ENCODE measurements at places on chromosomes 16 and 17.

DNA sequence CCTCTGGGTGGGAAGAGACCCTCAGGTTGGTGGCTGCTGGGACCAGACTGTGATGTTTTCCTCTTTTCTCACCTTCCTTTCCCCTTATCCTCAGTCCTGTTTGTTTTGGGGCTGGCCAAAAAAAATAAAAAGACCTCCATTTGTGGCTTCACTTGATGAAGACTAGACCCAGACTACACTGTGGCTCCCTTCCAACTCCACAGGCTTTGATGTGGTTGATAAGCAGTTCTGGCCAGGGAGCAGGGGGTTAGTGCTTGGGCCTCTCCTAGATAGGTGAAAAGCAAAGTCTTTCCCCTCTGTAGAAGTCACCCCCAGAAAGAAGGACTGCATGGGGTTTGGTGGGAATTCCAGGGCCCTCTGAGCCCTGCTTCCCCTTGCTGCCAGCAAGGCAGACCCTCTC, 11.2 kb upstream of the ADAM11 start:
- no peak for DNase-seq

GRCh38 chr16:66120656-66121055, 245.8 kb upstream of the CDH5 start:
- DNase-seq, result no peak

GRCh38 chr17:80331820-80332219, 71.2 kb downstream of the RNF213 start:
- no peak for DNase-seq

- no peak for DNase-seq
These were observed 20.3 kb downstream of the GPR142 start for GRCh38 chr17:74387365-74388218.

DNA sequence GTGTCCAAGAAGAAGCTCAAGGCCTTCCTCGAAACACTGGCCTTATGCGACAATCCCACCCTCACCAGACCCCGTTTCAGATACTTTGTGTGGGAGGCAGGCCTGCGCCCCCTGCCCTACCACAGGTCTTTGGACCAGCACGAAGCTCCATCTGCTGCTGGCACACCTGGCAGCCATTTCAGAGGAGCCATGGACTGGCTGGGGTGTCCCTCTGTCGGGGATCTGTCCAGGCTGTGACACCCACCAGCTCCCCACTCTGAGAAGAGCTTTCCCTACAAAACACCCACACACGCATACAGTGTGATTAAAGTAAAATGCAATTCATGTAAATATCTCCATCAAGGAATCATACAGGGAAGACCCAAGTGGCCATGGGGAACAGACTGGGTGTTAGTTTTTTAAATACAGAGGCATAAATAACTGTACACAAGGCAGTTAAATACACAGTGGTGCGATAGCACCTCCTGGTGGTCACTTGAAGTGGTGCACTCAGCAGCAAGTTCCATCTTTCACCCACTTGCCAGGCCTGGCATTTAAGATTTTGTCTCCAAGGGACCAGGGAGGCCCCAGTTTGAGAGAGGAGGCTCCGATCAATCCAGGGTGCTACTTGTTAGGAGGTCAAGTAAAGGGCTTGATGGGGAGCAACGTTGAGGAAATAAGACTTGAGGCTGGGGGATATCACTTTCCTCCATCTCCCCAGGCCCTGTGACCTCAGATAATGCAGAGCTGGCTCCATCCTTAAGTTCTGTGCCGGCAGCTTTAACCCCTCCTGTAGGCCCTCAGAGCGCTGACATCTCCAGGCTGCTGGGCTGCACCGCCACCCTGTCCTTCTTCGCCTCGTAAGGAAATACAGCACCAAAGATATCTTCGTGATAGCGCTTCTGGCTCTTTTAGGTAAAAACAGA, 43.6 kb downstream of the NOS2 start:
- peak; percentile 68 for DNase-seq

- no peak for DNase-seq
These were observed 197.1 kb upstream of the PSMD7 start for GRCh38 chr16:74099530-74099929.

- no peak for DNase-seq
These were observed 287.3 kb downstream of the WWOX start for GRCh38 chr16:78386557-78387324.

DNA sequence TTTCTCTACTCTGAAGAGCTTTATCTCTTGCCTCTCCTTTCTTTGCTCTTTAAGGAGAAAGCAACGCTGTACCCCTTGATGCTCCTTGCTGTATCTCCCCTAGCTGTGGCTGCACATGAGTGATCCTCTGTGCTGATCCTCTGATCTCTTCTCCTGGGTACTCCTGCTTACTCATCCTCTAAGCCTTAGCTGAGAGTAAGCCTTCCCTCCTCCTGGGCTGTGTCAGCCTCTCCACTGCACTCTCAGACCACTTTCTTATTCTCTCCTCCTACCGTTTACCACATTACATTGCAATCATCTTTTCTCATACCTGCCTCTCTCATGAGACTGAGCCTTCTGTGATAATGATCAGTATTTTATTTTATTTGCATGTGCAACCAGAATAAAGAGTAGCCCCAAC, 25.1 kb downstream of the SOX9 start:
- DNase-seq, result no peak

DNA sequence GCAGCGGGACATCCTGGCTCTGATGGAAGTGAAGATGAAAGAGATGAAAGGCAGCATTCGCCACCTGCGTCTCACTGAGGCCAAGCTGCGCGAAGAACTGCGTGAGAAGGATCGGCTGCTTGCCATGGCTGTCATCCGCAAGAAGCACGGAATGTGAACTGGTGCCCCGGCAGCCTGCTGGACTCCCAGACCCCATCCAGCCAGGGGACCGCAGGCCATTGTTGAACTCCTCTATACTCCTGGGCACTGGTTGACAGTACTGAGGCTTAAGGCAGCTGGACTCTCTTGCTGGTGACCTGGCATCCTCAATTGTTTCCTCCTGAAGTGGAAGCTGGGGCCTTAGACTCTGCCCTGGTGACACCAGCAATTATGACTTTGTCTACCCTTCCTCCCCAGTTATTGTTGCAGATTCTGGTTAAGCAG, 1.2 kb downstream of the THAP11 start:
- no peak for DNase-seq

DNA sequence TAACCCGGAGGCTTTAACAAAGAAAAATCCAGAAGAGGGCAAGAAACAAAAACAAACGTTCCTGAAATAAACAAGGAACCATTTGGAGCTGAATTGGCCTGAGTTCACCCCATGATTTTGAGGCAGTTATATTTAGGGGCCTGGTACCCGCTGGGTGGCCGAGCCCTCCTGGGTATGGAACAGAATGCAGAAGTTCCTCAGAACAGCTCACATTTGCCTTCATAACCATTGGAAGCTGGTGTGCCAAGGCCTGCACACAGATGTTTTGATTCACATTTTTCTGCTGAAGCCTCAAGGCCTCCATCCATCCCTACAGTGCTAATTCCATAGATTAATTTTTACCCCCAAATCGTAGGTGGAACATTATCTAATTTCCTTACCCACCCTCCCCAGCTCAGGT, 3.3 kb upstream of the ZFHX3 start:
- no peak for DNase-seq

DNA sequence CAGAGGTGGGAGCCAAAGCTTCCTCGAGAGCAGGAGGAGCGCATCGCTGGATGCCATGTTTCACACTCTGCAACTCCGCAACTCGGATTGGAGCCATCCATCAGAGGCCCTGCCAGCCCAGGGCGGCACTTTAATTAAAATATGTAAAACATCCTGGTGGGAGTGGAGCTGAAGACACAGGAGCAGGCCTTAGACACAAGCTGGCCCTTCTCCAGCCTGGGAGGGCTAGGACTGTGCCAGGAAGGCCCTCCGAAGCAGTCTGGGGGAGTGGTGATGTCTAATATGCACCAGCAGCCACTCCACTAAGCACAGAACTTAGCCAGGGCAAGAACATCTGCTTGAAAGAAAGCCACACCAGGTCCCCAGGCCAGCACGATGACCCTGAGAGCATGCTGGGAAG, 5.8 kb upstream of the CCDC182 start:
- DNase-seq, result no peak

DNA sequence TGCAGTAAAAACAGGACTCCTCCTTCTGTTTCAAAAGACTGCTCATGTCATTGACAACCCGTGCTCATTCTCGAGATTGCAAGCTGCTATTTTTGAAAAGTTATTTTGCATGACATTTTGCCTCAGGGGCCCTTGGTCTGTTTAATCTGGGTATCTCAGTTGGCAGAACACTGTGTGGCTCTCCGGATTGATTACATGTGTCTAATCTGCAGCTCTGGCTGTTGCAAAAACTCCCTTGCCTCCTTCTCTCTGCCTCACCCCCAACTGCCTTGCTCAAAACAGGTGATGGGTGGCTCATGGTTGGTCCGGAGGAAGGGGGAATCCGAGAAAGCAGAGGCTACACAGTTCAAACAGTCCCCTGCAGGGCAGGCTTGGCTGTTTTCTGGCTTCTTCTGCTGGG, 25.3 kb downstream of the GINS3 start:
- no peak for DNase-seq

GRCh38 chr16:14125708-14126107, 54.6 kb downstream of the MRTFB start:
- no peak for DNase-seq

DNA sequence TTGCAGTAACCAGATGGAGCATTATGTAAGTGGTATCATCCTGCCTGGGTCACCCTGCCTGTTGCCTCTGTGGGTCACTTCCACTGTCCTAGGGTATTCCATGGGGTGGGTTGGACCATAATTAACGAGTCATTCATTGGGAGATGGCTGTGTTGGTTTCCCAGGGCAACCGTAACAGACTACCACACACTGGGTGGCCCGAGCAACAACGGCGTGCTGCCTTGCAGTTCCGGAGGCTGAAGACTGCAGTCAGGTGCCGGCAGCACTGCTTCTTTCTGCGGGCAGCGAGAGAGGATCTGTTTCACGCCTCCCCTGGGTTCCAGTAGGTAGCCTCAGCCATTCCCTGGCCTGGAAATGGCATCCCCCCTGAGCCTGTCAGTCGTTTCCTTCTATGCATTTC, 28.9 kb upstream of the CMIP start:
- peak; percentile 38 for DNase-seq

- DNase-seq, result no peak
These were observed 42.0 kb downstream of the GOSR1 start for GRCh38 chr17:30519166-30519565.

GRCh38 chr16:57870753-57871454, 68.6 kb upstream of the KIFC3 start:
- DNase-seq, result no peak

GRCh38 chr16:50428742-50429141, 60.0 kb upstream of the BRD7 start:
- no peak for DNase-seq

DNA sequence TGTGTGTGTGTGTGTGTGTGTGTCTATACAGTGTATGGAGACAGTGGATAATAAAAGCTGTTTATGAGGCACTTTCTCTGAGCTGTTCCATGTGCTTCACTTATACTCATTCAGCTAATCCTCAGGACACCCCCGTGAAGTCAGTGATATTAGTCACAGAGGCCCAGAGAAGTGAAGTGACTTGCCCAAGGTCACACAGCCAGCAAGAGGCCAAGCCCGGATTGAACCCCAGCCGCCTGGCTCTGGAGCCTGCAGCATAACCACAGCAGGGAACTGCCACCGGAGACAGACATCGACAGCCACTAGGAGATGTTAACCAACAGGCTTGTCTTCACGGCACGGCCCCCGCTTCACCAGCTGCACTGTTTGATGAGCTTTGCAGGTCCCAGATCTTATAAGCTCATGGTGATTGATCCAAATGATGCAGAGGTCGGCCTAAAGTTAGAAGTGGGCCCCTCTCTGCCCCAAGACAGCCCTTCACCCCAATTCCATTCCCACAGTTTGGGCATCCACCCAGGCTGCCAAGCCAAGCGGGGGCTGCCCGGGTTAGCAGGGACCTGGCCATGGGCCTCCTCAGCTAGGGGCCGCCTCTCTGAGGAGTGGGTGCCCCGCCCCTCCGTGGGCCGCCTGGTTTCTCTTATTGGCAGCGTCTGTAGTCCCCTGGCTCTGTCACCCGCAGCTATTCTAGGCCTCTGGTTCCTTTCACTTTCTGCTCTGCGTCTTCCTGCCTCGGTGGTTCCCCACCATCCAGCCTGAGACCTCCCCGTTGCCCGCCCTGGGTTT, 30.9 kb downstream of the SOCS1 start:
- DNase-seq, result no peak

DNA sequence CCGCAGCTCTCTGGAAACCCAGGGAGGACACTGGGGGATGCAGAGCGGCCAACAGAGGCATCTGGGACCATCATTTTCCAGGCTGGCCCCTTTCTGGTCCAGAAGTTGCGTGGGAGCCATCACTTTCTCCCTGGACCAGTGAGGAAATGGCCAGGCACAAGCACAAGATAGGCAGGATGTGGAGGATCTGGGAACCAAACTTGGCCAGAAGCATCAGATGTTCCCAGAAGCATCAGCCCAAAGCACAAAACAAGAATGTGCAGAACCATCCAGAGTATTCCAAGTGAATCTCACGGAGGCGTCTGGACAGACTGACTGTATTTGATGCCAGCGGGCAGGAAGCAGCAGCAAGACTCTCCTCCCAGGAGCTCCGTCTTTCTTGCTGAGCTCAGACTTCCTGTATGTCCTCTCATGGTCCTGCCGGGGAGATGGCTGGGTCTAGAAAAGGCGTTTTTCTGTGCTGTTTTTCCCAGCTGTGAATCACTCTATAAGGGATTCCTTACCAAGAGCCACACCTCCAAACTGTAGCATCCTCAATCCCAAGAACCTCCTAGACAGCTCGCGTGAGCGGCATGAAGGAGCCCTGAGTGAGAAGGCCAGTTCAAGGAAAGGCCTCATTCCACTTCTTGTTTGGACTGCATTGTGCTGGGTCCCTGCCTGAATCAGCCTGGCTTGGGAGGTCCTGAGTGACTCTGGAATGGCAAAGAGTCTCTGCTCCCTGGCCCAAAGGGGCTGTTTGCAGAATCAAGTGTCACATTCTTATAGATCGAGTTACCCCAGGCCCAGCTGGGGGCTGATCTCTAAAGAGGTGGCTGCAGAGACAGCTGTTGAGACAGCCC, 49.5 kb upstream of the MTSS2 start:
- DNase-seq, result no peak

DNA sequence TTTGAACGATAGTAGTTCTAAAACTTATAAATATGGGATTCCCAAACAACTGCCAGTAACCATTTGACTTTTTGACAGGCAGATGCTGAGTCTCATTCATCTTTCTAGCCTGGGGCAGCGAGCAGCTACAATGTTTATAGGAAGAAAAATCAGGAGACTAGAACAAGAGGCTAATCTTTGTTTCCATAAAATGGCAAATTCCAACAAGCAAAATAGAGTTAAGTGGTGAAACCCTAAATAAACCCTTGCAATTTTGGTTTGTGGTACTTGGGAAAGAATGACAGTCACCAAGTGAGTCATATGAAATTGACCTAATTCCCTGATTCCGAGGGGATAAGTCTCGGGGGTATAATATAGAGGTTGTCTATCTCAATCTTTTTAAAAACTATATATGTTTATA, 27.3 kb upstream of the HS3ST2 start:
- no peak for DNase-seq

GRCh38 chr16:62135911-62136310, 99.7 kb upstream of the CDH8 start:
- no peak for DNase-seq

GRCh38 chr16:4537376-4538343, 913 bp downstream of the CDIP1 start:
- peak; percentile 77 for DNase-seq

All from NCI-H1417 (cell line).